ENCODE measurements at places on chromosomes 4 and X.

DNA sequence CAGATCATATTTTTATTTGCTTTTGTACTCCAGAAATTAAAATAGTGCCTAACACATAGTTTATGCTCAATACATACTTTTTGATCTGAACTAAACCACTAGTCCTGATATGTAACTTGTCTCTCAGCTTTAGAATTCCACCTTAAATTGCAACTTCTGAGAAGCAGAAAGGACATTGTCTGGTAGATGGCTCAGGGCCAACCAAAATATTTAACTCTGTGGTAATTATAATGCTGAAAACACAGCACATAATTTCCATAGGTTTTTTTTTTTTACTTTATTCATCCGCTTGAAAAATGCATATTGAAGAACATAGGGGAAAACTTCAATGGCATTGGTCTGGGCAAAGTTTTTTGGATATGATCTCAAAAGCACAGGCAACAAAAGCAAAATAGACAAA is 59.3 kb downstream of the AREG start:
- DNase-seq, result no peak

DNA sequence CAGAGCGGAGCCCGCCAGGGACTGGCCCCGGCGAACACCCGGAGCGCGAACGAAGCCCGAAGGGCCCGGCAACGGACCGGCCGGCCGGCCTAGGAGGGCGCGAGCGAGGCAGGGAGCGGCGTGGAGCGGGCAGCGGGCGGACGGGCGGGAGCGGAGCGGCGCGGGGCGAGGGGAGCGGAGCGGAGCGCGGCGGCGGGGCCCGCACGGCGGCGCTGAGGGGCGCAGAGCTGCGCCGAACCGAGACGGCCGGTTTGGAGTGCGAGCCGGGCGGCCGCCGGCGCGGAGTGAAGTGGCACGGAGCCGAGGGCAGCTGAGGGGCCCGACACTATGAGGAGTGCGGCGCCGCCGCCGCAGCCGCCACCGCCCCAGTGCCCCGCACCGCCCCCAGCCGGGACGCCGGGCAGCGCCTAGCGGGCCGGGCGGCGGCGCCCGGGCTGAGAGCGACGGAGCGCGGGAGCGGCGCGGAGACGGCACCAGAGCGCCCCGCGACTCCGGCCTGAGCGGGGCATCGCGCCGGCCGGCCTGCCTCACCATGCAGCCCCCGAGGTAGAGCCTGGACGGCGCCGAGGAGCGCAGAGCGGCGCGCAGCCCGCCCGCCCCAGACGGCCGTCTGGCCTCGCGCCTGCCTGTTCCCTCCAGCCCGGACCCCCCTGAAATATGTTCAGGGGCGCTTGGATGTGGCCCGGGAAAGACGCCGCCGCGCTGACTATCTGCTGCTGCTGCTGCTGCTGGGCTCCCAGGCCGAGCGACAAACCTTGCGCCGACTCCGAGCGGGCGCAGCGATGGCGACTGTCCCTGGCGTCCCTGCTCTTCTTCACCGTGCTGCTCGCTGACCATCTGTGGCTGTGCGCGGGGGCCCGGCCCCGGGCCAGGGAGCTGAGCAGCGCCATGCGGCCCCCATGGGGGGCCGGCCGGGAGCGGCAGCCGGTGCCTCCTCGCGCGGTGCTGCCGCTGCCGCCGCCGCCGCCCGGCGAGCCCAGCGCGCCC is 793 bp downstream of the NALF2 start:
- DNase-seq, result no peak

GRCh38 chr4:124505211-124505610 is 207.3 kb downstream of the ANKRD50 start:
- DNase-seq, result no peak

GRCh38 chrX:55240788-55241340 is 20.7 kb downstream of the PAGE5 start:
- DNase-seq, result no peak

- no peak for DNase-seq
These were observed 157.3 kb upstream of the LDB2 start for GRCh38 chr4:17055788-17056187.

DNA sequence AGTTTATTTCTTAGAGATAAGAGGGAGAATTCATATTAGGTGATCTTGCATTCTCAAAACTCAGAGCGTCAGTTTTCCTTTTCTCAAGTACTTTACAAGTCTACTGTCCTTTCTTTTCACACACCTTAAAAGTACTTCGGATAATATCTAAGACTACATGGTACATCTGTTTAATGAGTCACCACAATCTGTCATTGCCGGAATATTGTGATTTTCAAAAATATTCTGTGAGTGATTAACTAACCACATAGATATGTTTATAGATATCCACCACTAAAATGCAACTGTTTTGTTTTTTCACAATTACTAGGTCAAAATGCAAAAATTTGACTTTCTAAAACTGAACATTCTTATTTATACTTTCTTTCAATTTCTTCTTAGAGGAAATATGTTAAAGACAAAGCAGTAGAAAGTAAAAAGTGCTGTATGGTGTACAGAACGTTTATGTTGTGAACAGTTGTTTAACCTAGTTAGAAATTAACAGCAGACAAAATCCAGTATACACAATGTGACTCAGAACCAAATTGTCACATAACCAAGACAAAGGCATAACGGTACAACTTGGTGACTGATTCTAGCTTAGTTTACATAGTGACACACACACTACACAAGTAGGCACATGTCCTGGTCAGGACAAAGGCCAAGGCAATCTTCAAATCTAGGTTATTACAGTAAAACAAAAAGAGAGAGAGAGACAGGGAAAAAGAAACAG is 482.9 kb downstream of the NAF1 start:
- DNase-seq, result no peak
